ENCODE measurements at places on chromosomes 2 and 18.

- DNase-seq: no peak
Observed at GRCh38 chr2:29329899-29330298, 214.7 kb downstream of the CLIP4 start.

GRCh38 chr2:152613235-152613634, 104.0 kb downstream of the PRPF40A start:
- DNase-seq: no peak

- DNase-seq: no peak
Observed at GRCh38 chr2:118584062-118584749, 263.2 kb downstream of the EN1 start.

GRCh38 chr2:45128580-45128997, 119.3 kb upstream of the SIX2 start:
- DNase-seq: no peak

- DNase-seq: no peak
Observed at GRCh38 chr18:39555496-39555895, 1989.9 kb upstream of the CELF4 start.

DNA sequence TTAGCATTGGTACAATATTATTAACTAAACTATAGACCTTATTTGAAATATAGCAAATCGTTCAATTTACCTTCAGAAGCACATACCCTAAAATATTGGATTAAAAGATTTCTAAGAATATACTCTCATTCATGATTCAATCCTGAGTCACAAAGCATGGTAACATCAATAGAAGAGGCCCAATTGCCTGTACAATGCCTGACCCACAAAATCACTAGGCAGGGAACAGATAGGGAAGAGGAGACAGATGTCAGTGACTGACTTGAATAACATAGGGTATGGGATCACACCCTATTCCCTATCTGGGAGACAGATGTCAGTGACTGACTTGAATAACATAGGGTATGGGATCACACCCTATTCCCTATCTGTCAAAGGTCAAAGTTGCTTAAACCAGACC, 611.6 kb upstream of the VRK2 start:
- DNase-seq: no peak

DNA sequence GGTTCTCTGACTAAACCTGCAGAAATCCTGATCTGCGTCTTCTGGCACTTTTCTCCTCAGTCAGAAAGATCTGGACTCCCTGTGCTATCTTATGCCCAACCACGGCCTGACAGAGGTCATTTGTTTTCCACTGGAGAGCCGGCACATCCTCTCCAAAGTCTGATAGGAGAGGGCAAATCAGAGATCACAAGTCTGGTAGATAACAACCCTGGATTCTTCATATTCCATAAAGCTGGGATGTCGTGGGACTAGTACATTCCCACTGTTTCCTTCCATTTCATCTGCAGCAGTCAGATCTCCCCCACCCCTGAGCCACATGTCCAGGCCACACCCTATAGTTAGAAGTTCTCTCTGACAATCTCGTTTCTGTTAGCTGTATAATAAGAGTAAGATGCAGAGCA, 157.0 kb downstream of the MGAT5 start:
- DNase-seq: no peak

DNA sequence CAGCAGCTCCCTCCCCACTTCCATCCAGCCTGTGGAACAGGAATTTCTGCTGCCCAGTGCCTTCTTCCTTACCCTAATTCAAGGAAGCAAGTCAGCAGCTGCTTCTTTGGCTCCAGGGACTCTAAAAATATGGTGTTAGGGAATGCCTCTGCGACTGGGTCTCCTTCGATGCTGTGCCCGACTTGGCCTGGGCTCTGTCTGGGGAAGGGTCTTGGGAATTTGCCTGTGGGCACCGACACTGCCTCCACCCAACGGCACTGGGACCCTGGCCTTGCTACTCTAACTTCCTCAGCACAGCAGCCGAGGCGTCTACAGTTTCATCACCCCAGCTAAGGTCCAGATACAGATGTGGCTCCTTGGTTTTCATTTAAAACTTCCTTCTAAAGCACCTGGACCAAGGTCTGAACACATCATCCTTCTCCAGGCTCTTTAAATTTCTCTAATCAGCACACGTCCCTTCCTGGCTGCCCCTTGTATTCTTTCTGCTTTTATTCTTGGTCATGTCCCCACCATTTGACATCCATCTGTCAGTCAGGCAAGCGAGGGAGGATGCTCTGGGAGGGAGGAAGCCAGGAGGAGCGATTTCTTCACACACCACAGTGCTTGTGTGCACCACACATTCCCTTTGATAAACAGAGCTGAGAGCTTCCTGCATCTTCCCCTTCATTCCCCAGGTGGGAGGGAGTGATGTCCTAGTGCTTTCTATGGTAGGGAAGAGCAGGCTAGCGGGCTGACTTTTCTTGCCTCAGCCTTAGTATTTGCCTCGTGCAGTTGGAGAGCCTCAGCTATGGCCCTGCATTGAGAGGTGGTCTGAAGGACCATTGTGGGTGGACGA, 6.8 kb downstream of the LBH start:
- DNase-seq: no peak

DNA sequence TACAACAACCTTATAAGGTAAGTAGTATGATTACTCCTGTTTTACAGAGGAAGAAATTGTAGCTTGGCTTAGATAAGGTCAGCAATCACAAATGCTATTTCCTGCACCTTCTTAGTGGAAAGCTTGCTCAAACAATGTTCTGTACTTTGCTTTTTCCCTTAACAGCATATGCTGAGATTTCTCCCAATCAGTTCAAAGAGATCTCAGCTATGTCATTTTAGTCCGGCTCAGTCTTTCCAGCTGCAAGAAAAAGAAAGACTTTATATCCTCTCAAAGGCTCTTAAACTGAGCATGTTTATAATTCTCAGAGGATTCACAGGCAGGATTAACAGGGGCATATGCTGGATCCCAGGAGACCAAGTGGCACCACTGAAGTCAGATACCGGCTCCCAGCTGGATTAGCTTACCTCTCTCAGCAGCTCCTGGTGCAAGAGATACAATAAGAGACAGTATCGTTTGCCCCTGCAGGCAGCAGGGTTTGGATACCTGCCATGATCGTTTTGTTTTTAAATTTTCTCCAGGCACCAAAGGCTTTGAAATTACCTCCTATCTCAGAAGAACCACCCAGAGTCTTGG, 29.5 kb downstream of the KIAA2012 start:
- DNase-seq: no peak

Measured in RPMI8226 (cell line).